Stimulated activated CD4-positive, alpha-beta T cell treated with anti-CD3 and anti-CD28 coated beads, Interleukin-15, amount 100 ng/mL, for 1 hour (primary cell): ENCODE measurements at places on chromosomes 3 and 15.

- DNase-seq, result no peak
Measured at GRCh38 chr15:66738595-66738994, 36.6 kb downstream of the SMAD6 start.

- no peak for DNase-seq
Measured at GRCh38 chr3:109021556-109021955, 67.9 kb upstream of the GUCA1C start.

DNA sequence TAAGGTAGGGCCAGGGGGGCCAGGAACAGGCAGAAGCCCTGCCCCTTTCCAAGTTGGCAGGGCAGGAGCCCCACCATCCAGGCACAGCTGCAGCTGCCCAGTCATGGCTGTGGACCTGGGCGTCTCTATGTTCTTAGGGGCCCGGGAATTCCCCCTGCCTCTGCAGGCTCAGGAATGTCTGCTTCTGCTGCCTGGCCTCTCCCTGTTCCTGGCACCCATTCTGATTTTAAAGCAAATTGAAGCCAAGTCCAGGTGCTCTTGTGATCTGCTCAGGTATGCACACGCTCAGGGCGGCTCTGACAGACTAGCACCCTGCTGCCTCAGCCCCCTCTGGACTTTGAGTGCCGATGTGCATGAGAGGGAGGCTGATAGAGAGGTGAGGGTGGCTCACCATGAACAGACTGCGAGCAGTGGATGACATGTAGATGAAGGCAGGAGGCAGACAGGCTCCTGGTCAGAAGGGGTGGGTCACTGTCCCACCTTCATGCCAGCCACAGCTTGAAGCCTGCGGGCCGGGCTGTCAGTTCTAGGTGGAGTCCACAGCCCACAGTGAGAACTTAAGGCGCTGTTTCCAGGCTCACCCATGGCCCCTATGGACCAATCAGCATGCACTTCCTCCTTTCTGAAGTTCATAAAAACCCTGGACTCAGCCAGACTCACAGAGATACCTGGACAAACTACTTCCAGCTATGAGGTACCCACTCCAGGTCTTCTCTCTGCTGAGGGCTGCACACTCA lies 747.8 kb upstream of the GBE1 start:
- no peak for DNase-seq

GRCh38 chr3:113193288-113193687 lies 18.1 kb upstream of the BOC start:
- DNase-seq, result no peak

DNA sequence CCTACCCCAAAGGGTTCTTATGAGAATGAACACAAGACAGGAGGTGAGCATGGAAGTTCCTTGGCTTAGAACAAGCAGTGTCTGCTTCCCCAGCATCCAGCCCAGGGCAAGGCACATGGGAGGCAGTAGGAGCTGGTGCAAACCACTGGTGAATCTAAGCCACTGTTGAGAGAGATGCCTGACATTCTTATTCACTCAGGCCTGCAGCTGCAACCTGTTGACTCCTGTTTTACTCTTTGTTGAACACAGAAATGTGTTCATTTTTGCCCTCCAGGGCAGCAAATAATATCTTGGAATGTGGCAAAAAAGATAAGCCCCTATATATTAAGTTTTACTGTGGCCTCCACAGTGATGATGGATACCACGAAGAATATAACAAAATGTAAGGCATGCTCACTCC lies 8.9 kb upstream of the PAK6 start:
- no peak for DNase-seq

GRCh38 chr3:15361494-15362214 lies 29.3 kb upstream of the SH3BP5 start:
- DNase-seq, result peak; percentile 26

DNA sequence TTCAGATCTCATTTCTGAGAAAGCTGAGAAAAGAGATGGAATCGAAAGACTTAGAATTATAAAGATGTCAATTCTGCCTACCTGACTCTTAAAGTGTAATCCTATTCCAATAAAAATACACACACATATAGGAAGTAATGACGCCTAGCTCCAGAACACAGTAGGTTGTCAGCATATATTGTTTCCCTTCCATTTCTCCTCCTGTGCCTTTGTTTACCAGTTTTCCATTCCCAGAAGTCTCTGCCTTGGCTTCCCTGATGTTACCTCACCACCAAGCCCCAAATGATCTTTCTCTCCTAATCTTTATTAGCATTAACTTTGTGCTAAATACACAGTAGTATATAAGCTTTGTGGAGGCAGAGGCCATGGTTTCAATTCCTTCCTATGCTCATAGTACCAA lies 40.0 kb downstream of the TM4SF4 start:
- DNase-seq, result no peak

- no peak for DNase-seq
Measured at GRCh38 chr15:51863131-51863530, 33.7 kb downstream of the TMOD3 start.

DNA sequence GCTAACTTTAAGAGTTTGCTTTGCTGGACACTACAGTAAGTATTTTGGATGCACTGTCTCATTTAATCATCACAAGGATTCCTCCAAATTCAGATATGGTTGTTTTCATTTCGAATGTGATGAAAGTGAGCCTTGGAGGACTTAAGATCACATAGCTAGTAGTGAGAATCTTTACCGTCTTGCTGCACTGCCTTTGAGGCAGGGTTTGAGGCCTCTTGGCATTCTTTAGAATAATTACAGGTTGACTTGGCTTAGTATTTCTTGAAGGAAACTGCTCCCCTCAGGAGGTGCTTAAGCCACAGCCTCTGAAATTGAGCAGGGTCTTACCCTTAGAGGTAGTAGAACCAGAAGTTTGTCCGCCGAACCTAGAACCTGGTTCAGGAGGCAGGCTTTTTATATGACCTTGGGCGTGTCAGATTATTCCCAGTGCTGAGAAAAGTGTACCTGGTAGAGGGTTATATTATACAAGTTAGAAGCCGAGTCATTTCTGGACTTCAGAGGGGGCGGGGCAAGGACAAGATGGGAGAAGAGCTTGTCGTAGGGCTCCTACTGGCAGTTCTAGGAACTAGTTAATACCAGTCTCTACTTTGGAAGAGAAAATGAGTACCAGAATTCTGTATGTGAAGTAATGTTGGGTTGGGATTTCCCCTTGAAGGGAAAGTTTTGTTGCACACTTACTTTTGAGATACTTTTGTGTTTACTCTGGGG lies 1.1 kb downstream of the TFG start:
- no peak for DNase-seq

DNA sequence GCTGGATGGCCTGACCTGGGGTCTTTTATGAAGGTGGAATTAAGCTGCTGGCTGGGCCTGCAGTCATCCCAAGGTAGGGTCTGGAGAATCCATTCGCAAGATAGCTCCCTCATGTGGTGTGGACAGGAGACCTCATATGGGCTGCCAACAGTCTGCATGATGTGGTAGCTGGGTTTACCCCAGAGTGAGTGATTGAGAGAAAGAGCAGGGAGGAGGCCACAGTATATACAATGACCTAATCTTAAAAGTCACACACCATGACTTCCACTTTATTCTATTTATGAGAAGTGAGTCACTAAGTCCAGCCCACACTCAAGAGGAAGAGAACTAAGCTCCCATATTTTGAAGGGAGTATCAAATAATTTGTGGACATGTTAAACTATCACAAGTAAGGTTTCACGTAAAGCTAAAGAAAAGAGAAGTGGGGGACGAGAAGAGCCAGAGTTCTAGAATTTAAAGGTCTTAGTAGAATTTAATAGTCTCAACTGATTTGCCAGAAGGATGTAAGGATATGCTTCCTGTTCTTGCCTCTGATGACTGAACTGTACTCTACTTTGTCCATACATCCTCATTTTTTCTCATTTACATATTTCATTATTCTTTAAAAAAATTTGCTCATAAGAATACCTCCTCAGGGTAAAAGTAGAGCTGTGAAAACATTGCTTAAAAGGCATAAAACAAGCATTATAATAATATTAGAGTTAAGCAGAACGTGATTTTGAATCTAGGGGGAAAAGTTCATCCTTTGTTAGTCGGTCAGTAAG lies 184.4 kb downstream of the PEX5L start:
- no peak for DNase-seq

DNA sequence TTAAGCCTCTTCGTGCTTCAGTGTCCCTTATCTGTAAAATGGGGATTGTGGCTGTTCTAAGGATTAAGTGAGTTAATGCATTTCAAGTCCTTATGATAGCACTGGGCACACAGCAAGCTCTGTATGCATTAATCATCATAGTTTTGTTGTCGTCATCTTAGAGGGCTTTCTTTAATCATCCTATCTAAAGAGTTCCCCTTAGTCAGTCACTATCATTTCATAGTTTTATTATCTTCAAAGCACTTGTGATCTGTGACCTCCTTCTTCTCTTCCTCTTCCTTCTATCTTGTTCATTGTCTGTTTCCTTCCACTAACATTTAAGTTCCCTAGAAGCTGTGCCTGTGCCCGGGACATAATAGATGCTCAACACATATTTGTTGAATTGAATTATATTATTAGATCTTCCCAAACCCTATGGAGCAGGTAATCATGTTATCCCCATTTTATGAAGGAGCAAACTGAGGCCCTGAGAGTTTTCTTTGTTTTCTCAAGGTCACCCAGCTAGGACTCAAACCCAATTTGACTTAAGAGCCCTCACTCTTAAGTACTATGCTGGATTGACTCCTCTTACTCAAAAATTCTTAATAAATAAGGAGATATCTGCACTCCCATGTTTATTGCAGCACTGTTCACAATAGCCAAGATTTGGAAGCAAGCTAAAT lies 24.1 kb downstream of the DUOX2 start:
- no peak for DNase-seq

- DNase-seq, result no peak
Measured at GRCh38 chr3:133712017-133712416, 34.2 kb upstream of the TF start.

DNA sequence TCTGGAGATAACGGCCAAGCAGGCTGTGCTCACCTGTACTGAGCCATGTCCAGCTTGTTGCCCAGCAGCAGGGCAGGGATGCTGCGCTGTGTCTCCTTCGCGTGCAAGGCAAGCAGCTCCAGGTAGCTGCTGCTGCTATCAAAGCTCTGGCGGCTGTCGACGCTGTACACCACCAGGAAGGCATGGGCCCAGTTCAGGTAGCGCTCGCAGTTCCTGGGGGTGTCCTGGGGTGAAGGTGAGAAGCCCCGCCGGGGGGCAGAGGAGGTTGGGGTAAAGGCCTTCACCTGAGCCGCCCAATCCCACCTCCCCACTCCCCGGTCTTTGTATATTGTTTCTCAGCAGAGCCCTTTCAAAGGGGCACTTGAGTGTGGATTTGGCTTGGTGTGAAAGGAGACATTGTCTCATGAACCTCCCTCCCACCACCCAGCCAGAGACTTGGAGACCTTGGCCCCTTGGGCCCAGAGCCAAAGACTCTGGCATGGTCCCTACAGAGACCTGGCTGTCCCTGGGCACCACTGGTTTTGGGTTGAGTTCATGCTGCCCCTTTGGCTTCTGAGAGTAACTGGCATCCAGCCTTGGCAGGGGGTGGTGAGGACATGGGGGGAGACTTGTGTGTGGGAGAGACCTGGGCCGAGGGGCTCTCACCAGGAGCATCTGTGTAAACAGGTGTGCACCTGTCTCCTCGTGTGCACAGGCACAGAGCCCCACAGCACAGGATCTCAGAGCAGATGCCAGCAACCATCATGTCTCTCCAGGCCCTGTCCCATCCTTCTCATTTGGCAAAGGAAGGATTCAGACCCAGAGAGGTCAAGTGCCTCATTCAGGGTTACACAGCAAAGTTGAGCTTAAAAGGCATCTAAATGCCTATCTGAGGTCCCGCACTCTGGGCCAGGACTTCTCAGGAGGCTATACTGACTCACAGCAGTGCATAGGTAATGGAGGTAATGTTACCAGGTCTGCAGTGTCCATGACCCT lies 9.1 kb downstream of the RASL12 start:
- DNase-seq, result no peak

- DNase-seq, result no peak
Measured at GRCh38 chr3:140529096-140529495, 148.8 kb upstream of the TRIM42 start.

GRCh38 chr15:70245932-70246622 lies 148.4 kb upstream of the TLE3 start:
- DNase-seq, result no peak

- no peak for DNase-seq
Measured at GRCh38 chr3:130838898-130839600, 54.8 kb upstream of the ATP2C1 start.

GRCh38 chr3:168197162-168197561 lies 101.4 kb upstream of the GOLIM4 start:
- DNase-seq, result no peak

GRCh38 chr15:101542306-101543025 lies 53.0 kb upstream of the PCSK6 start:
- DNase-seq, result no peak

- no peak for DNase-seq
Measured at GRCh38 chr3:156803952-156804741, 22.0 kb upstream of the LEKR1 start.

DNA sequence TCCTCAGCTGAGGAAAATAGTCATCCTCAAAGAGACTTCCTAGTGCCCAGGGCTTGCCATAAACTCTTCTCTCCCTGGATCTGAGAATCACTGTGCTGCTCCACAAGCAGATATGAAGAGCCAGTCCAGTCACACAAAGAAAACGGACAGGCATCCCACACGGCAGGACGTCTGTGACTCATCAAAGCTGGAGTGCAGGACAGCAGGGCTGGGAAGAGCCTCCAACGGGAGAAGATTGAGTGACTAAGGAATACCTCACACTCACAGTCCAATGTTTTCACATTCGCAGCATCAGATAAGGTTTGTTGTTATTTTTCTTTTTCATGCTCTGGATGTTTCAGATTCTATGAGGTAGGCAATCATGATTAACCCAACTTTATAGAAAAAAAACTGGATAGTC lies 57.8 kb downstream of the NEK10 start:
- DNase-seq, result no peak

GRCh38 chr15:58530056-58530590 lies 98.3 kb downstream of the LIPC start:
- no peak for DNase-seq

DNA sequence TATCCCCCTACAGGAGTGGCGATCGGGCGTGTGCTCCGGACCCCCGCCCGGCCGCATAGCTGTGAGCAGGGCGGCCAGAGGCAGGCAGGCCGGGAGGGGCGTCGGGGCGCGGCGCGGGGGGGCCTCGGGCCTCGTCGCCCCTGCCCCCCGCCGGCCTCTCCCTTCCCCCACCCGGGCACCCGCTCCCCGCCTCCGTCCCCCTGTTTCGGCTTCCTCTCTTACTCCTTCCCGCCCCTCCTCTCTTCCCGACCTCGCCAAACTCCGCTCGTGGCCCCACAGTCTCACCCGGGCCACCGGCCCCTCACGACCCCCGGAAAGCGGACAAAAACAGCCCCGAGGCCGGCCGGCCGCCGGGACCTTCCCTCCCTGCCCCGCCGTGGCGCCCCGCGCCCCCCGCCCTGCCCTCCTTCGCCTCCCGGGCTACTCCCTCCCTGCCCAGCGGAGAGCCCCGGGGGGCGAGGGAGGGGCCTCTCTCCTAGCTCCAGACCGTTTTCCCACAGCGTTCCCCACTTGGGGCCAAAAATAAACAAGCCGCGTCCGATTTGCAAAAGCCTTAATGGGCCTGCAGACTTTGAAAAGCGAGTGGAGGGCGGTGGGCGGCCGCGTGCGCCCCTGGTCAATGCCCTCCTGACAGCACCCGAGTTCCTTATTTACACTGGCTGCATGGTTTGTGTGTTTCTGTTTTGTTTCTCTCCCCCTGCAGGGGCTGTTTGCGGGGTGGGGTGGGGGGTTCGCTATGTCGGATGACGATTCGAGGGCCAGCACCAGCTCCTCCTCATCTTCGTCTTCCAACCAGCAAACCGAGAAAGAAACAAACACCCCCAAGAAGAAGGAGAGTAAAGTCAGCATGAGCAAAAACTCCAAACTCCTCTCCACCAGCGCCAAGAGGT lies 1.0 kb downstream of the UBE2E1 start:
- no peak for DNase-seq

GRCh38 chr3:29144361-29144760 lies 136.5 kb upstream of the RBMS3 start:
- no peak for DNase-seq

GRCh38 chr3:72176537-72177041 lies 391.6 kb upstream of the PROK2 start:
- no peak for DNase-seq
